ENCODE measurements at places on chromosomes 6 and 20.

DNA sequence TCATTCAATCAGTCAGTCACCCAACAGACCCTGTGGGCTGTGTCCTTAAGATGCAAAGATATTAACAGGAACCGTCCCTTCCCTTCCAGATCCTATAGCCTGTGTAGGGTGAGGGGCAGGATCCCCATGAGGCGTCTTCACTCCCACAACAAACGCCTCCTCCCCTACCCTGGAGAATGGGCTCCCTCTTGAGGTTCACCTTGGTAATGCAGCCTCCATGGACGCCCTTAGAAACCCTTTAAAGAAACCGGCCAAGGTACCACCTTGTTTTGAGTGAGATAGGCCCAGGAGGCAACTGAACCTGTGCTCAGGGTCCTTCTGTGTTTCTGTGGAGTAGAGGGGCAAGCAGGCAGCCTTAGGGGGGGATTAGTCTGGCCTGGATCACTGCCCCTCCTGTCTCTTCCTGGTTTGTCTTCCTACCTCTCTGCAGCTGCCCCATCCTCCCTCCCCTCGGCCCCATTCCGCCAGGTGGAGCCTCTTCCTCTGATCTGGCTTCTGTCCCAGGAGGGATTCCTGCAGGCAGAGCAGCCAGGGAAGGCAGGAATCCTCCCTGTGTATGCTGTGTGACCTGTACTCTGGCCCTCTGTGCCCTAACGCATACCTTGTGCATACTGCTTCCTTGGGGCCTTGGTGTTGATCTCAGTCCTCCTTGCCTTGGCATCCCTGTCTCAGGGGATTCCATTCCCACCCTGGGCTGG is 6.6 kb upstream of the GUCA1A start:
- peak; percentile 91 for DNase-seq

DNA sequence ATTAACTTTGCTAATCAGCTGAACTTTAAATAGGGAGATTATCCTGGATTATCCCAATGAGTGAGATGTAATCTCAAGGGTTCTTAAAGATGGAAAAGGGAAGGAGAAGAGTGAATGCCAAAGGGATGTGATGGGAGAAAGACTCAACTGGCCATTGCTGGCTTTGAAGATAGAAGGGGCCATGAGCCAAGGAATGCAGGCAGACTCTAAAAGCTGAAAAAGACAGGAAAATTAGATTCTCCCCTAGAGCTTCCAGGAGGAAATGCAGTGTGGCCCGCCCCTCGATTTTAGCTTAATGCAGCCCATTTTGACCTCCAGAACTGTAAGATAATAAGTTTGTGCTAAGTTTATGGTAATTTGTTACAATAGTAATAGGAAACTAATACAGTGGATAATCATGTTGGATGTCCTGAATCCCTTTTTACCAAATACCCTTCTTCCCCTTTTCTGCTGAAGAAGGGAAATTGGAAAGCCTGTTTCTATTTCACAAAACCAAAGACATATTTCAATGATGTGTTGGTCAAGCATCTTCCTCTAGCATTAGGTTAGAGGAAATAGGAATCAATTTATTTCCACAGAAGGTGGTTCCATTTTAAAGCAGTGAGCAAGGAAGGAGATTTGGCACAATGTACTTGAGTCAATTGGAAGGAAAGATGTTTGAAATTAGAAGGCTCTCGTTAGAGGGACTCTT is 3.3 kb upstream of the HDDC2 start:
- no peak for DNase-seq

DNA sequence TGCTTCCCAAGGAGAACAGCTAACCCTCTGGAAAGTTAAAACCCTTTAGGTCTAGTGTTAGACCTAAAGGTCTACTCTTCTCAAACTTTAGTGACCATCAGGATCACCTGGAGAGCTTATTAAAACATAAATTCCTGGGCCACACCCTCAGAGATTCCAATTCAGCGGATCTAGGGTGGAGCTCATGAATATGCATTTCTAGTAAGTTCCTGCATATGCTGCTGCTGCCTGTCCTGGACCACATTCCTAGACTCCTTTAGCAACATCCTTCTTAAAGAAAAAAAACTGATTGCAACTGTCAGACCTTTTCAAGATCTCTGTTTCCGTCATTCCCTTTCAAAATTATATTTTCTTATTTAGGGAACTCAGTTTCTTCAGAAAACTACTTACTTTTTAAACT is 31.2 kb downstream of the SNAP25 start:
- no peak for DNase-seq

DNA sequence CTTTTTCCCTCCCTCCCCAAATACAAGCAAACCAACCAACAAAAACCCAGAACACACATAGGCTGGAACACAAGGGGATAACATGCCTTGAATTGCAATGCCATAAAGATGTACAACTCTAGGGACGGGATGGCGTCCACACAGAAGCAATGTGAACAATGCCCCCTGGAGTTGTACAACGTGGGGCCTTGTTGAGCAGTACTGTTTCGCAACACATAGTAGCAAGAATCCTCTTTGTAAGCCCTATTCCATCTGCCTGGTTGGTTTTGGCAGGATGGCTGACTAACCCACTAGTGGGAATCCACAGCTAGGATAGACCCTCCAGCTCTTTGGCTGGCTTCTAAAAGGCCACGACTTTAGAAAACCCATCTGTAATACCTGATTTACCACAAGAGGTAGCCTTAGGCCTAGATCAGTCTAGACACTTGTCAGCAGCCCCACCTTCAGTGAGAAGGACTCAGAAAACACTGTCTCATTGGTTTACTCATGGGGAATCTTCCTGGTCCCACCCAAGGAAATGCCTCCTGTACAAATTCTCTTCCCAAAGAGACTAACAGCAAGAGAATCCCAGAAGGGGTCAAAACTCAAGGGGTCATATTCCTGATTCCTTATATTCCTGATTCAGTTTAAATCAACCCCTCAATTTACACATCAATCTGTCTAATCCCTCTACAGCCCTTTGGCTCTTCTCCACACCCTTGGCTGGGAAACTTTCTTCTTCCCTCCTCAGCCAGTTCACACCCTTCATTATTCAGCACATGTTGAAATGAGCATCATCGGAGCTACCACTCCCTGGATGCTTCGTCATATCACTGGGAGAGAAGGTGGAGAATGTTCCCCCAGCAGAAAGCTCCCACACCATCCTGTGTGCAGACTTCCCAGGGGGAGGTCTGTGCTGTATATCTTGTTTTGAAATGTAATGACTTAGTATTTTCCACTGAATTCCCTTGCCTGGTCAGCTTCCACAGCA is 622.4 kb upstream of the FLRT3 start:
- no peak for DNase-seq

DNA sequence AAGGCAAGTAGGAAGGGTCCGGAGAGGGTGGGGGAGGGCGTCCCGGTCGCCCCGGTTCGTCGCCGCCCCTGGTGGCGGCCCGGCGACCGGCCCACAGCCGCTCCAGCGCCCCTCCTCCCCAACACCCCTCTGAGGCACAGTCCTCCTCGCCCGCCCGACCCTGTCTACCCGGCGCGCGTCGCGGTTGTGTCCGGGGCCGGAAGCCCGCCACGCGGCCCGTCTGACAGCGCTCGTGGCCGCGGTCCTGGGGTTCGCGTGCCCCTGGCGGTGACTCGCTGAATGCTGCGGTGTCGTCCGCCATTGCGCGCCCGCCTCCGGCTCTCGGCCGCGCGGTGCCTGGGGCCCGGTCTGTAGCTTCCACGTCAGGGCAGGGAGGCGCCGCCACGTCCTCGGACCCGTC is 335.3 kb upstream of the DEFB115 start:
- no peak for DNase-seq

DNA sequence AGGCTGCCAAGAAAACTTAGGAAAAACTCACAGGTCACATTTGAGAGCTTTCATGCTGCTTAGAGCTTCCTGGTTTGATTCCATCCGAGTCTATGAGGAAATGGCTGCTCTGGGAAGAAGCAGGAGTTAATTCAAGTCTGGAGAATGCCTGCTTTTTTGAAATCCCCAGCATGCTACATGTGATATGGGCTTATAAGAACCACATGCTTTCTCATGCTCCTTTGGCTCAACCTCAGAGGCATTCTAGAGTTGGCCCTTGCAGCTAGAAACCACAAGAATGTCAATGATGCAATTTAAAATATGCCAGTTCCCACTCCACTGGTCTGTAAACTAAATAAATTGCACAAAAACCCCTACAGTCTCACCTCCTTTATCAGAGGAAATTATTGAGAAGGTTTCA is 142.9 kb upstream of the OLIG3 start:
- no peak for DNase-seq

- DNase-seq, result no peak
Observed at GRCh38 chr6:131134980-131135243, 355 bp upstream of the AKAP7 start.

DNA sequence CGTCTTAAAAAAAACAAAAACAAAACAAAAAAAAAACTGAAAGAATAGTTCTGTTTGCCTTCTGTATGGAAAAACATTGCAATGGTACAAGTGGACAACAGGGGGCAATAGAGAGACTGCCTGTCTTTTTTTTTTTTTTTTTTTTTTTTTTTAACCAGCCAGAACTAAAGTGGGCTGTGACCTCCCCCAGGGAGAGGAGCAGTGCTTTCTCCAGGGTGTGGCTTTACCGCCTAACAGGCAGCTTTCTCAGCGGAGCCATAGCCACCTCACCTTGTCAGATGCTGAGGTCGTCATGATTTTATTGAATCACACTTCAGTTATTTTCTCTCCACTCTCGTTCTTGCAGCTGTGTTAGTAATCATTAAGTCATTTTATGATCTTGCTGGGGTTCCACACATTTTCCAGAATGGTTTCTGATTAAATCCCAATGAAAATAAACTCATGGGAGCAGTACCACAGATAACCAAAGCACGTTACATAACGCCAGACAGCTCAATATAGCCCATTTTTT is 78.4 kb downstream of the GMPR start:
- DNase-seq, result peak; percentile 67

- no peak for DNase-seq
Observed at GRCh38 chr6:25749837-25750236, 4.7 kb upstream of the SLC17A4 start.

DNA sequence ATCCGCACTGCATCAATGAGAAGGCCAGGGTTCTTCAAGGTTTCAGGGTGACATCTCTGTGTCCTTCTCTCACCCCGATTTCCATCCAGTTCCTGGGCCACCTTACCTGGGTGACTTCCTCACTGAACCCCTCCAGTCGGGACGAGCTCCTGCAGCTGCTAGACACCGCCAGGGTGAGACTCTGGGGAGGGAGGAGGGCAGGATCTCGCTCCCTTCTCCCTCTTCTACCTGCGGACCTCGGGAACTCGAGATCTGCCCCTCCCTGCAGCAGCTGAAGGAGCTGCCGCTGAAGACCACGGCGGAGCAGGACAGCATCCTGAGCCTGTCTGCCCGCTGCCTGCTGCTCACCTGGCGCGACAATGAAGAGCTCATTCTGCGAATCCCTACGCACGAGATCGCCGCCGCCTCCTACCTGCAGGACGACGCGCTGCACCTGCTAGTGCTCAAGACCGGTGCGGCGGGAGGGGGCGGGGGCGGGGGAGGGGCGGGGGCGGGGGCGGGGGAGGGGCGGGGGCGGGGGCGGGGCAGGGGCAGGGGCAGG is 7.5 kb downstream of the CCM2L start:
- DNase-seq, result peak; percentile 98

GRCh38 chr6:136037876-136038460 is 186.5 kb downstream of the PDE7B start:
- peak; percentile 30 for DNase-seq

DNA sequence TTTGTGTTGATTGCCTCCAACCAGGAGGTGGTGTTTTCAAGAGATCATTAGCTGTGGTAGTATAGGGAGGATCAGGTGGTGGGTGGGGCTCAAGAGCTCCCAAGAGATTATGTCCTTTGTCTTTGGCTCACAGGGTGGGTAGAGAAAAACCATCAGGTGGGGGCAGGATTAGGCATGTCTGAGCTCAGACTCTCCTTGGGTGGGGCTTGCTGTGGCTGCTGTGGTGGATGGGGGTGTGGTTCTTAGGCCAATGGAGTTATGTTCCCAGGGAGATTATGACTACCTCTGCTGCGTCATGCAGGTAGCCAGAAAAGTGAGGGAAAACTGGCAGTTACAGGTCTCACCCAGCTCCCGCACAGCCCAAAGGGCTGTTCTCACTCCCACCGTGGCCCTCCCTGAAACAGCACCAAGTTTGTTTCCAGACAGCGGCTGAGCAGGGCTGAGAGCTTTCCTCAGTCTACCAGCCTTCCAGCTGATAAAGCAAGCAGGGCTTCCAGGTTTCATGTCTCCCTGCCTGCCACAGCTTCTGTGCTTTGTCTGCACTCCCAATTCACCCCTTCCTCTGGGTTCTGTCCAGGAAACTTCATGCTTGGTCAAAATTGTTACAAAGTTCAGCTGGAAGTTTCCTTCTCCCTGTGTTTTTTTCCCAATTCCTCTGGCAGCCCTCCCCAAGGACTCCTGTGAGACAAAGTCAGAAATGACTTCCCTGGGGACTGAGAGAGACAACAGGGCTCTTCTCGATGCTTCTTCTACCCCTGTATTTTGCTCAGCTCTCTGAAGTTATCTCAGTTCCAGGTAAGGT is 481.1 kb upstream of the MAN1A1 start:
- DNase-seq, result no peak

DNA sequence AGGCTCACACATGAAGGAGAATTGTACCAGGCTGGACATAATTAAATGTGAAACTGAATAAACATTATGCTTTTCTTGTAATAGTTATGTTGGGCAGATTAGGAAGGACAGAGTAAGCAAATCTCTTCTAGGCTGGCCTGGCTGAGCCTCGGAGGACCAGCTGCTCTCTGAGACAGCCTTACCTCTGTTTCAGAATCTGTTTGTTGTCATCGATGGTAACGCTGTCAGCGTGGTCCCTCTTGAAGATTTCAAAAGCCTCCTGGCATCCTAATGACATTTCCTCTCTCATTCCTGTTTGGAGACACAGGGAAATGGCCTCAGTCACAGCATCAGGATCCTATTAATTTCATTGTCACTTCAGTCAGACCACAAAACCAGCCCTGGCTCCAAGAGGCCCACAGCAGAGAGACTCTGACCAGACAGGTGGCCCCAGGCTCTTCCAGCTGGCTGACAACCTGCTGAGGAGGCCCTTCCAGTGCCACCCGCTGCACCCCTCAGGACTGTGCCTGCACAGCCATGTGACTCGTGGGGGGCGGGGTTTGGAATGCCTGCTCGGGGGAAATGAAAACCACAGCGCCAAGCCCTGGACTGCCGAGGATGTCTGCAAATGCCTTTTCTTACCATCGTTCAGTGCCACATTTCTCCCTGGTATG is 108.5 kb upstream of the KCNK16 start:
- peak; percentile 62 for DNase-seq

DNA sequence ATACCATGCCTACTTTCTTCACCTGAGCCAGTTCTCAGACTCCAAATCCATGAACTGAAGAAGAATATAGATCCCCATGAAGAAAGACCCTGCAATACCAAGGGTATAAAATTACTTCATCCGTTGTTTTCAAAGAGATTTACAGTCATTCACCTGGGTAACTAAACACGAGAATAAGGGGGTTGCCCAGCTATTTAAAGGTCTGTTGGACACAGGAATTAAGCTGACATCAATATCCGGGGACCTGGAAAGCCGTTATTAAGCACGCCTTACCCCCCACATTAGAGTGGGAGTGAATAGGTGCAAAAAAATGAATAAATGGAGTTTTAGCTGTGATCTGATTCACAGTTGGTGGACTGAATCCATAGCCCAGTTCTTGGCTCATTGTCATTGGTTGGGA is 28.9 kb downstream of the CLVS2 start:
- DNase-seq, result no peak

GRCh38 chr20:5654557-5654956 is 95.6 kb upstream of the SHLD1 start:
- no peak for DNase-seq
